ENCODE measurements at places on chromosomes 7 and 10.
A peak's percentile ranks its signal among the peaks of the same experiment; 100 is the strongest.

DNA sequence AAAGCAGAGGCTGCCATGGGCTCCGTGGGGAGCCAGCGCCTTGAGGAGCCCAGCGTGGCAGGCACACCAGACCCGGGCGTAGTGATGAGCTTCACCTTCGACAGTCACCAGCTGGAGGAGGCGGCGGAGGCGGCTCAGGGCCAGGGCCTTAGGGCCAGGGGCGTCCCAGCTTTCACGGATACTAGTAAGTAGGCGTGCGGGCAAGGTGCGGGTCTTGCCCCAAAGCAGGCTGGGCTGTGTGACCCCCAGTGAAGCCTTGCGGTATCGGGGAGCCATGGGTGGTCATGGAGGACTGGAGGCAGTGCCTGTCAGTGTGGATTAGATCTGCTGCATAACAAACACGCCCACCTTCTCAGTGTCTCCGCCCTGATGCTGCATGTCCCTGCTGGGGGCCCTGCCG is 5.1 kb downstream of the SLC29A4 start:
- no peak for DNase-seq

DNA sequence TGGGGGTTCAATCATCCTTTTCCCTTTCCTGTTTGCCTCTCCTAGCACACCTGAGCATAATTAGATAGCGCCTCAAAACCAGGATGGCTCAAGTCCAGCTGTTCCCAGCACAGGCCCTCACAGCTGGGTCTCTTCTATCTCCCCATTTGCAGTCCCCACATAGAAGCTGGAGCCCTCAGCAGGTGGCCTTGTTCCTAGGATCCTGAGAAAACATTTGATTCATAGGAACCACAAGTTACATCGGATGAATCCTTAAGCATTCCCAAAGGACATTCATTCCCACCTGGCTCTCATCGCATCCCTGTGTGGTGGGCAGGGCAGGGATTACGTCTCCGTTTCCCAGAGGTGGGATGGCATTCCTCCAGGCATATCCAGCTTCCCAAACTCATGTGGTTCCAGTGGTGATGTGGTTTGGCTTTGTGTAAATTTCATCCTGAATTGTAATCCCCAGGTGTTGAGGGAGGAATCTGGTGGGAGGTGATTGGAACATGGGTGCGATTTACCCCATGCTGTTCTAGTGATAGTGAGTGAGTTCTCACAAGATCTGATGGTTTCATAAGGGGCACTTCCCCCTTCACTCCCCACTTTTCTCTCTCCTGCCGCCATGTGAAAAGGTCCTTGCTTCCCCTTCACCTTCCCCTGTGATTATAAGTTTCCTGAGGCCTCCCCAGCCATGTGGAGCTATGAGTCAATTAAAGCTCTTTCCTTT is 49.8 kb upstream of the LEP start:
- DNase-seq: no peak

- DNase-seq: peak; percentile 10
Measured at GRCh38 chr10:61592581-61592980, 70.1 kb upstream of the CABCOCO1 start.

- DNase-seq: no peak
Measured at GRCh38 chr10:78134773-78135306, 101.2 kb downstream of the RPS24 start.

DNA sequence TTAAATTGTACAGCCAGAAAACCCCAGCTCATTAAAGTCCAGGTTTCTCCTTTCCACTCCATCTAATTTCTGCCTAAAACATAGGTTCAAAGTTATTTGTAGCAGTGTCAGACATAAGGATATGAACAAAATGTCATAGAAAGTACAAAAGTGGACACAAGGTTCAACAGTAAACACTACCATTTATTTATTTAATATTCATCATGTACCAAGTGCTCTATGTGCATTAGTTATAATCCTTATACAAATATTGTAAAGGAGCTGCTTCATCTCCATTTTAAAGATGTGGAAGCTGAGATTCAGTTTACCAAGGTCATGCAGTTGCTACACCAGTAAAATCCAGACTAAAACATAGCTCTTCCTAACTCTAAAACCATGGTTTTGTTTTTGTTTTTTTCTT is 52.0 kb upstream of the CDK1 start:
- no peak for DNase-seq

- peak; percentile 33 for DNase-seq
Measured at GRCh38 chr10:58556516-58557165, 44.0 kb downstream of the BICC1 start.

DNA sequence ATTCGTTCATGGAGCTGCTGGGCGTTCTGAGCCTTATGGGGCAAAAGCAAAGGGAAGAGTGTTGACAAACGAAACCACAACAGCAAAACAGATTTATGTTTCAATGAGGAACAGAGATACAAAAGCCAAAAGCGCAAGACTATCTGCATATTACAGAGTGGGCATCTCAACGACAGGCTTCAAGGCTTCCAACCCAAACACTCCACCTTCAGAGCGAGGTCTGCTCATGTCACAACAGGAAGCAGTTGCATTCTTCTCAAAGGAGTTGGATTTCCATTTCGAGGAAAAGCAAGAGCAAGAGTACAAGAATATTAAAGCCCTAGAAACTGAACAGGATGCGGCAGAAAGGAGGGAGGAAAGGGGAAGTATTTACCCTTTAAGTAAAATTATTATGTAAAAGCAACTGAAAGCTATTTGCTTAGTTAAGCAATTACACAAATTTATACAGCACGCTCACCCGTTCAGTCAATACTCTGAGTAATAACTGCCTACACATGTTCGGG is 189.3 kb downstream of the ELMO1 start:
- no peak for DNase-seq

DNA sequence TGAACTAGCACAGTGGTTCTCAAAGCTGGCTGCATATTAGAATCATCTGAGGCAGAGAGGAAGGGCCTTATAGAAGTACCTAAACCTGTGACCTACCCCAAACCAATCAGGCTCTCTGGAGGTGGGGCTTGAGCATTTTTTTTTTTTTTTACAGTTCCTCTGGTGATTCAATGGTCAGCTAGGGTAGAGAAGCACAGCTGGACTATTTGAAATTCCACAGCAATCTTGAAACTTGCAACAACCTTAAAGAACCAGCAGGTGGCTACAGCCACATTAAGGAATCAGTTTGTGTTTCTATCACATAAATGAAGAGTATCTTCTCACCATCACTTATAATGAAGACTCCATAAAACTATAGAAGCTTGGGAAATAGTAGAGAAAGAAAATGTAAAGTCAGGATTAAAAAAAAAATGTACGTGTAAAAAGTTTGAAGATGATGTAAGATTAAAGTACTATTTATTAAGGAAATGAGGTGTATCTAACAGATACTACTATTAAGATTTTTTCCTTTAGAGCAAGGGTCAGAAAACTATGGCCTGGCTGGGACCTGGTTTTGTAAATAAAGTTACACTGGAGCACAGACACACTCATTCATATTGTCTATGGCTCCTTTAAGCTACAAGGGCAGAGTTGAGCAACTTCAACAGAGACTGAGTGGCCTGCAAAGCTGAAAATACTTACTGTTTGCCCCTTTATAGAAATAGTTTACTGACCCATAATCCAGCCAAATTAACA is 3.8 kb downstream of the RTKN2 start:
- DNase-seq: peak; percentile 92

DNA sequence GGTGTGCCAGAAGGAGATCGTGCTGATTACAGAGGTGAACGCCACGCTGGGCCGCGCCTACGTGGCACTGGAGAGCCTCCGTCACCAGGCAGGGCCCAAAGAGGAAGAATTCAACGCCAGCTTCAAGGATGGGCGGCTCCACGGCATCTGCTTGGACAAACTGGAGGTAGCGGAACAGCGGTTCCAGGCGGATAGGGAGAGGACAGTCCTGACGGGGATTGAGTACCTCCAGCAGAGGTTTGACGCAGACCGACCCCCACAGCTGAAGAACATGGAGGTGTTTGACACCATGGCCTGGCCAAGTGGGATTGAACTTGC is 12.1 kb upstream of the ATP6V0E2 start:
- no peak for DNase-seq

DNA sequence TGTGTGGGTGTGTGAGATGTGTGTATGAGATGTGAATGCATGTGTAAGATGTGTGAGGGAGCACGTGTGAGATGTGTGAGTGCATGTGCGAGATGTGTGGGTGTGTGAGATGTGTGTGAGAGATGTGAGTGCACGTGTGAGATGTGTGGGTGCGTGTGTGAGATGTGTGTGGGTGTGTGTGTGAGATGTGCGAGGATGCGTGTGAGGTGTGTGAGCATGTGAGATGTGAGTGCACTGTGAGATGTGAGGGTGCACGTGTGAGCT is 31.0 kb downstream of the PPIF start:
- DNase-seq: no peak

DNA sequence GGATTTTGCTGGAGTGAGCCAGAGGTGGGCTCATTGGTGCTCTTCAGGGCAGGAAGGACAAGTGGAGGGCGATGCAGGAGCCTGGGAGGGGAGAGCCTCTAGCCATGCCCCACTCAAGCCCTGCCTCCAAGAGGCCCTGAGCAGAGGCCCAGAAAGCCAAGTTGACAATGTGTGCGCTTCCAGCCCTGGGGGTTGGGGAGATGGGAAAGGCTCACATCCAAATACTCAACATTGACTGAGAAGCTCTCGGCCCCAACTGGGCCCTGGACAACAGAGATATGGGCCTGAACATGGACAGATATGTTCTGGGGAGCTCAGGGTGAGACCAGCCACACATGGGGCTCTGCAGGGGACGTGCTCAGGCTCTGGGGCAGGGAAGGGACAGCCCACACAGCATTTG is 39.0 kb downstream of the FRMPD2 start:
- DNase-seq: no peak

GRCh38 chr7:151524331-151524730 is 4.6 kb upstream of the RHEB start:
- no peak for DNase-seq

DNA sequence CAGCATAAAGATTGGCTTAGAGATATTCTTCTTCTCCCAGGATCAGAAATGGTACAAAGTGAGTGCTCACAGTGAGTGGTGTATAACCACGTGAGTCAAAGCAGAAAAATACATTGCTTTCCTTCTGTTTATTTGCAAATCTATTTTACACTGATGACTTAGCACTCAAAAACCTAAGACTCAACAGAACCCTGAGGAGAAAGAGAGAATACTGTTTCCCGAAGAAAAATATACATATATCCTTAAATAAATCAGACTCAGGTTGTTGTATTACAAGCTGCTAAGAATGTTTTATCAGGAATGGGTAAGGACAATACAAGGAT is 48.7 kb downstream of the ODAD2 start:
- no peak for DNase-seq

- peak; percentile 98 for DNase-seq
Measured at GRCh38 chr7:17371671-17372524, 73.4 kb downstream of the AHR start.

- DNase-seq: no peak
Measured at GRCh38 chr7:132446260-132446659, 130.0 kb downstream of the PLXNA4 start.

GRCh38 chr7:158185653-158186052 is 402.0 kb downstream of the PTPRN2 start:
- DNase-seq: no peak

Measured in fibroblast of lung (primary cell).